IMR-90 (cell line): ENCODE measurements at places on chromosomes 6 and 20.

GRCh38 chr20:61803416-61803914, 262.2 kb downstream of the TAF4 start:
- DNase-seq: no peak

- no peak for DNase-seq
Measured at GRCh38 chr6:149230712-149231460, 86.6 kb upstream of the TAB2 start.

GRCh38 chr6:113825781-113826180, 31.4 kb upstream of the MARCKS start:
- DNase-seq: peak; percentile 84

- no peak for DNase-seq
Measured at GRCh38 chr6:138809677-138810076, 13.8 kb downstream of the ECT2L start.

DNA sequence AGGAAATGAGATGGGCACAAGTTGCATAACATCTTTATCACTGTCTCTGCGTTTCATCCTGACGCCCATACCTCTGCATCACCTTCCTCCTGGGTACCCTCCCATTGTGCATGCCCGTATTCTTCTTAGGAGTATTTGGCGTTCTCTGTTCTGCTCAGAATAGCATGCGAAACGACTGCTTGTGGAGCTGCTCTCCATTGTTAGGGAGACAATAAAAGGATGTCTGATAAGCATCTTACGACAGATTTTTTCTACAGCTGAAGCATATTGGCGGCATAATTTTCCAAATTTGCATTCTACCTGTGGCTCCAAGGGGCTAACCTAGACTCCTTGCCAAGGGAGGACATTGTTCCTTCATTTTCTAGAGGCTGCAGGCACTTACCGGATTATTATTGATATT, 118.6 kb downstream of the EDN1 start:
- DNase-seq: no peak

- no peak for DNase-seq
Measured at GRCh38 chr6:255041-255750, 37.1 kb upstream of the DUSP22 start.

DNA sequence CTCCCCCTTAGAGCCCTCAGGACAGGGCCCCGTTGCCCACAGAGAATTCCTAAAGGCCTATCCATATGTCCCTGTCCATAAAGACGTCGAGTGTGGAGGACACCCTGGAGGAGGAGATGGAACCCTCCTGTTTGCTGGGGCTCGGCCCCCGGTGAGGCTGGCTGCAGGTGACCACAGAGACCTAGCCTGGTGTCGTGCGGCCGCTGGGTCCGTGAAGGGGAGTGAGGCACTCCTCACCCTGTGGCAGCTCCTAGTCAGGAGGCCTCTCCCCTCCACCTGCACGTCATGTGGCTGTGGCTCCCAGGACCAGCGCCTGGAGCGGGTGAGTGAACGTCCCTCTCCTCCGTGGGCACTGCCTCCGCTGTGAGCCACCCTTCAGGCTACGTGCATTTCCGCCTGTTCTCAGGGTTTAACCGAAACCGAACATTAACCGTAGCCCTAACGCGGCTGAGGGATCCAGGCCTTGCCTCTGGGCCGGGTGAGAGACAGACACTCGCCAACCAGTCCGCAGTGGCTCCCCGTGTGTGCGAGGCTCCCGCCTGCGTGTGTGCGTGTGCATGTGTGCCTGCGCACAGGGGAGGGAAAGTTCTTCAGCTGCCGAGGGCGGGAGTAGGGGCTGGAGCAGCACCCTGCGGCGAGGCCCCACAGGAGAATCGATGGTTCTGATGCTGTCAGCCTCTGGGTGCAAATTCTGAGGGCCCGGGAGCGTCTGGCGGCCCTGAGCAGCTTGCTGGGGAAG, 5.9 kb upstream of the TCEA2 start:
- no peak for DNase-seq

DNA sequence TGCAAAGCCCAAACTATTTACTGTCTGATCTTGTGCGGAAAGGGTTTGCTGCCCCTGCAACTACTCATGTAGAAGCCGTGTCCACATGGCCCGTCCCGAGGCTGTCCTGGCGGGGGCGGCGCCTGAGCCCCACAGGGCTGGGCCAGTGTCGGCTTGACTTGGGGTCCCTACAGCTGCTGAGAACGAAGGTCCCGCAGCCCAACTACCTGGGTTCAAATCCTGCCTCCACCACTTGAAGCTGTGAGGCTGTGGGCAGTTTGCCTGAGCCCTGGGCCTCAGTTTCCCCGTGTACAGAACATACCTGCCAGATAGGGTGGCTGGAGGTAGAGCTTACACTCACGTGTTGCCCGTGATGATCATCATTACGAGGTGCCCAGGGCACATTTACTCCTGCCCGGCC, 111.1 kb downstream of the SULF2 start:
- DNase-seq: no peak

DNA sequence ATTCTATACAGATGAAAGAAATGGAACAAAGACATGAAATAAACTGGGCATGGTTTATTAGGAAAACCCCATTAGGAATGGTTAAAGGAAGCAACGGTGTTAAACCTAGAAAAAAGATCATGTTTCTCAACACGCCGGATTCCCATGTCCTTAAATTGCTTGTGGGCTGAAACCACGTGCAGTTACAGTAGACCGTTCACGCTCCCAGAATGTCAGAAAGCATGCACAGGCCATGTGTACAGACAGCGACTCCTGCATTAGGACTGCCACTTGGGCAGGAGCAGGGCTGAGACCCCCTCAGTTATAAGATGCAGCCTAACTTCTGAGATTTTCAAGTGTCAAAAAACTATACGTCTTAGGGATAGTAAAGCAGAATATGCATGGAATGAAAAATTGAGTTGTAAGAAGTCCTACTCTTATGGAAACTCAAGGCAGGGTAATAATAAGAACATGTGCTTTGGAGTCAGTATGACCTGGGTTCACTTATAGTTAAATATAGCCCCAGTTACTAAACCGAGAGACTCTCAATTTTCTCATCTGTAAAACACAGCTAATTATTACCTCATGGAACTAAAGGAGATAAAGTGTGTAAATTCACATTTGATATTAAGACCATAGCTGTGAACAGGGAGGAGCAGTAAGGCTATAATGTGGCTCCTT, 174.0 kb upstream of the UST start:
- no peak for DNase-seq

GRCh38 chr6:97095311-97095850, 170.9 kb downstream of the KLHL32 start:
- DNase-seq: no peak

DNA sequence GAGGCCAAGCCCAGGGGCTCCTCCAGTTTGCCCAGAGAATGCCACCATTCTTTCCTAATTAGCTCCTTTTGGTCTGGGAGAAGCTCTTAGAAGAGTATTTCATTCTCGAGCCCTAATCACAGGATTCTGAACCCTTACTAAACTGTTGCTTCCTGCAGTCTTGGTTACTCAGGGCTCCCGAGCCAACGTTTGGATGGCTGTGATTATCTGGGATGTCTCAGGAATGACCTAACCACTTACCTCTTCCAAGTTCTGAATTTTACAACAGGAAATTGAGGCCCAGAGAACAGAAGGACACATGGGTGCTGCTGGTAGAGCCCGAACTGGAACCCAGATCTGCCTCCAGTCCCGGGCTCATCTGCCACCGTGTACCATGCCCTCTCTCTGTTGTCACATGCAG, 22.2 kb upstream of the PNPLA1 start:
- peak; percentile 61 for DNase-seq

GRCh38 chr6:135798751-135799515, 52.6 kb upstream of the PDE7B start:
- DNase-seq: no peak

- no peak for DNase-seq
Measured at GRCh38 chr20:22429175-22430153, 154.9 kb downstream of the FOXA2 start.

GRCh38 chr6:44036196-44036595, 91.1 kb downstream of the MRPL14 start:
- no peak for DNase-seq

GRCh38 chr6:156879591-156879990, 102.4 kb downstream of the ARID1B start:
- peak; percentile 89 for DNase-seq

GRCh38 chr6:165519316-165519715, 143.7 kb downstream of the PDE10A start:
- peak; percentile 65 for DNase-seq

DNA sequence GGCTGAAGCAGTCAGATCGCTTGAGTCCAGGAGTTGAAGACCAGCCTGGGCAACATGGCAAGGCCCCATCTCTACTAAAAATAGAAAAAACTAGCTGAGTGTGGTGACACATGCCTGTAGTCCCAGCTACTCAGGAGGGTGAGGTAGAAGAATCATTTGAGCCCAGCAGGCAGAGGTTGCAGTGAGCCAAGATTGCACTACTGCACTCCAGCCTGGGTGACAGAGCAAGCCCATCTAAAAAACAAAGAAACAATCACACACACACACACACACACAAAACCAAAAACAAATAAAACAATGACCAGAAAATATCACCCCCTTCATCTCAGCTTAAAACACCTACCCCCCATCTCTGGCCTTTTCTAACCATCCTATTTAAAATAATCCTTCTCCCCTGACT, 68.0 kb downstream of the BTBD9 start:
- no peak for DNase-seq

GRCh38 chr6:40579101-40579500, 8.1 kb downstream of the LRFN2 start:
- DNase-seq: no peak

GRCh38 chr20:14561741-14562221, 224.4 kb upstream of the FLRT3 start:
- DNase-seq: peak; percentile 78

- no peak for DNase-seq
Measured at GRCh38 chr20:51917886-51918535, 115.7 kb upstream of the SALL4 start.

DNA sequence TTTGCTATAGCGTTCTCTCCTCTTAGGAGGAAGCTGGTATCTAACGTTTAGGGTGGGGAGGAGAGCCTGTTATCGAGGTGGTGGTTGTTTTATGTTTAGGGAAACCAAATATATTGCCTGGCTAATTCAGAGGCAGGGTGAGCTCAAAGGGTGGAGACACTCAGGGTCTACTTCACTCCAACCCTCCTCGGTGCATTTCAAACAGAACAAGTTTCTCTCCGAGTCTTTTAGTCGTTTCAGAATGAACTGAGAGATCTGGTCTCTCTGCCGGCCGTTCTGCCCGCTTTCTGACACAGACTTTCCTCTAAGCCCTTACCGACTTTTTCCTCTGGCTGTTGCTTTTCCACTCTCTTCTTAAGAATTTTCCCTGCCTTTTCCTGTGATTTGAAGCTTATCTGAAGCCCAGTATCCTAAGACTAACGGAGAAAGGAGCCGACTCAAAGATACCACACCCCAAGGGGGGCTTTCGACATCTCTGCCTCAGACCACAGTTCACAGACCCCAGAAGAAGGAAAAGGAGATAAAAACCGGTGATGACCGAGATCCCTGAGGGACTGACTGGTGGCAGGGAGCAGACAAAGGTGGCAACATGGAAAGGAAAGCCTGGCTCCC, 865 bp downstream of the STK38 start:
- DNase-seq: peak; percentile 31

GRCh38 chr6:157498817-157499216, 117.8 kb downstream of the ZDHHC14 start:
- DNase-seq: no peak

DNA sequence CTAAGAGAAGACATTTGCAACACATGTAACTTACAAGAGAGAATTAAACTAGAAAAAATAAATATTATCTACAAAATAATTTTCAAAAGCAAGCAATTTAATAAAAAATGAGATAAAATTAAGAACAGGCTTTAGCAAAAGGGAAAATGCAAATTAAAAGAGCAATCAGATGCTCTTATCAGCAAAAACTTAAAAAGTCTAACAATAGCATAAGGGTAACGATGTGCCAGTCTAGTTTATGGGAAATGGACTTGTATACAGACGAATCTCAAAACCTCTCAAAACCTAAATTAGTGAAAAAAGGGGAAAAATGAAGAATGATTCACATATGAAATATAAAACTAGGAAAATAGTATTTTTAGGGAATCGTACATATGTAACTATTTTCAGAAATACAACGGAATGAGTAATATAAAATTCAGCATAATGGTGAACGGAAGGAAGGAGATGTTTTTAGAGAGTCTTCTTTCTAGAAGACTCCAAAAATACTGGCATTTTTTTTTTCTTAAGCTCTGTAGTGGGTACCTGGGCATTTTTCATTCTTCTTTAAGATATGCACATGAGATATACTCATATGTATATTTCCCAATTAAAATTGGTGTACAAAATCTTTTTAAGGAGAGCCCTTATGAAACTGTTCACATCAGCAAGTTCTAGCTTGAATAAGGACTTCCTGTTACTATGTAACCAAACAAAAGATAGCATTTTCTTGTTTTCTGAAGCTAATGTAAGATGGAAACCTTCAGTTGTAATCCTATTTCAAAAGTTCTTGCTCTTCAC, 927 bp upstream of the MANEA start:
- no peak for DNase-seq

- DNase-seq: peak; percentile 38
Measured at GRCh38 chr6:37845930-37846329, 26.4 kb downstream of the ZFAND3 start.

DNA sequence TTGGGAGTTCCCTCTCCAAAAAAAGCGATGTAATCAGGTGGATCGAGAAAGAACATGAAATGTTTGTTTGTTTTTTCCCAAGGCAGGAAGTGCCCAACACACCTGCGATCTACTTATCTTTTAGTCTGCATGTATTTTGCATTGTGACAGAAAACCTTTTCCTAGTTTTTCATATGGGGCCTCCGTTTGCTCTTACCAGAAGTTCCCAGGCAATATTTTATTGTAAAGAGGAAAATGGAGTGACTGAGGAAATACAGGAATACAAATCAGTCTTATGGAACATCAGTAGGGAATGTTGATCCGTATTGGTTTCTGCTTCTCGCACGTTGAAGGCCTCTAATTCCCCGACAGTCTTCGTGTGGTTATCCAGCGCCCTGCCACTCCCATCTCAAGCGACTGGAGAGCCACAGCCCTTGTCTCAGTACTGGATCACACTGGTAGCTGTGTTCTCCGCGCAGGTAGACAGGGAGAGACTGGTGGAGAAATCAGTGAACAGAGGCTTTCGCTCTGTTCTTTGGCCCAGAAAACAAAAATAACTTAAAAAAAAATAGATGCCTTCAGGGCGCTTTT, 107.4 kb downstream of the TRIM27 start:
- DNase-seq: no peak

- DNase-seq: no peak
Measured at GRCh38 chr6:144344646-144345045, 59.5 kb downstream of the UTRN start.

DNA sequence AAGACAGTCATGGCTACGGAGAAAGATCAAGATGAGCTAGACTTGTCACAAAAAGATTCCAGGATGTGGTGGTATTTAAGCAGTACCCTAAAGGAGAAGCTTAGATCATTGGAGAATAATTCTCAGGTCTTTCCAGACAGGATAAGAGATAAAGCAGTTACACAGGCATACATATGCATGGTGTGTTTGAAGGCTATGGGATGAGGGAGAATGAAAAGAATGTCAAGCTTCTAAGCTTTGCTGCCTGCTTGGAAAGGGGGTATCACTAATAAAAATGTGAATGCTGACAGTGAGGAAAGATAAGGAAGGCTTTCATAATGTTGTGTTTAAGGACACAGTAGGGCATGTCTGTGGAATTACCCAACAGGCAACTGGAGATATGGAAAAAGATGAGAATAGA, 28.1 kb downstream of the RWDD2A start:
- DNase-seq: peak; percentile 64

- no peak for DNase-seq
Measured at GRCh38 chr6:71411882-71412281, 123.3 kb downstream of the OGFRL1 start.

- no peak for DNase-seq
Measured at GRCh38 chr6:117530467-117531242, 48.2 kb downstream of the DCBLD1 start.
